ENCODE measurements at places on chromosomes 3 and 15.

DNA sequence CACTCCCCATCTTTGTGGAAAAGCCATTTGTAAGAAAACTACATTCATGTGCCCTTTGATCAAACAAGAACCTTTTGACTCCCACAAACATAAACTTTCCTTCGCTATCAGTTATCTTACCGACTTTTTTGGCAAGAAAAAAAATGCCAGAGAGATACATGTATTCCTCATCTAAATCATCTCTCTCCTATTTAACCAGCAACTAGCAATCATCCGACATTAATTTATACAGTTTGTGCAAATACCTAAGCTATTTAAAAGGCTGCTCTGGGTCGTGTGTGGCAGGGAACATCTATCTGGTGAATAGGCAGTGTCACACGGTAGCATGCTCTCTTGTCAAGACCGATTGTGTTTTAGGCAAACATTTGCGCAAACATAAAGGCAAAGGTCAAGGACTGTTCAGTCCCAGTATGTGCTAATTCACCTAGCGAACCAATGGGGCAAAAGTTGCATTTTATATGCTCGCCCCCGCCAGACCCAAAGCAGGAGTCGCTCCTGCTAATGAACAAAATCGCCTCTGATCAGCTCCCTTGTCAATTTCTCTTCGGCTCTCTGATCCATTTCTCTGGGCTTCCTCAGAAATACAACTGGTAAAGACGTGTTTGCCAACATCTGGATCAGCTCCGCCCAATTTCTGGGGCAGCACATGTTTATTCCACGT lies 37.7 kb downstream of the ZIC4 start:
- no peak for DNase-seq

DNA sequence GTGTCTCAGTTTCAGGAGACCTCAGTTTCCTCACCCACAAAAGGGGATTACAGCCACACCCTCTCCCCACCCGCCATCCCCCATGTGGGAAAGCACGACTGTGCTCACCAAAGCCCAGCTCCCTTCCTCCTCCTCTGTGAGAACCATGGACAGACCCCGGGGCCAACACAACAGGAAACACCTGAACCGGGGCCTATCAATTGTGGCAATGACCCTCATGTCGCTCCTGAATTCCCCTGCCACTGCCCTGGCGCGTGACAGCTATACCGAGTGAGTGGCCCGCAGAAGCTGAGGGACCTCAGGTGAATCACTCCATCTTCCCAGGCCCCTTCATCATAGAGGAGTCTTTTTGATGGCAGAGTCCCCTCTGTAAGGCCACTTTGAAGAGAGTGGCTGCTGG lies 28.6 kb downstream of the PLEKHO2 start:
- no peak for DNase-seq

DNA sequence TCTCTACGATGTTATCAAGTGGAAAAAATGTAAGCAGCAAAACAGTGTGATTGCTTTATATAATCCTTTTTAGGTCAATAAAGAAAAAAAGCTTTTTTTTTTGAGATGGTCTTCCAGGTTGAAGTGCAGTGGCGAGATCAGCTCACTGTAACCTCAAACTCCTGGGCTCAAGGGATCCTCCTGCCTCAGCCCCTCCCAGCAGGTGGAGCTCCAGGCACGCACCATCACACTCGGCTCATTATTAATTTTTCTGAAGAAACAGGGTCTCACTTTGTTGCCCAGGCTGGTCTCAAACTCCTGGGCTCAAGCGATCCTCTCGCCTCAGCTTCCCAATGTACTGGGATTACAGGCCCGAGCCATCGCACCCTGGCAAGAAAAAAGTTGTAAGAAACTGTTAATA lies 17.3 kb downstream of the RNF168 start:
- no peak for DNase-seq

DNA sequence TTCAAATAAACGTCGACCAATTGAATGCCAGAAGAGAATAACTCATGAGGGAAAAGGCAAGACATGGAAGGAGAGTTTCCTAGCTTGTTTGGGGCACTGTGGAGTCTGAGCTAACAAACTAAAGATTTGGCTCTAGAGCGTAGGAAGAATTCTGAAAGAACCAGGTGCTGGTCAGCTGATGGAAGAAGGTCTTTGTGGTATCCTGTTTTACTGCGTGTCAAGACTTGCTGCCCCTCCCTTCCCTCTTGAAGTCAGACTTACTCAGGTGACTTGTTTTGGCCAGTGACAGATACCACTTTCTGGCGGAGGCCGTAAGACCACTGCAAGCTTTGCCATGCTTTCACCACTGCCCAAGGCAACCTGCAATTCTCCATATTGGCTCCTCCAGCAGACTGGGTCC lies 673 bp upstream of the HCLS1 start:
- no peak for DNase-seq

- DNase-seq, result no peak
Measured at GRCh38 chr3:9721700-9722060, 9.9 kb upstream of the BRPF1 start.

GRCh38 chr3:126102530-126102951 lies 18.6 kb upstream of the SLC41A3 start:
- peak; percentile 37 for DNase-seq

GRCh38 chr3:10551821-10552630 lies 46.6 kb upstream of the ATP2B2 start:
- DNase-seq, result peak; percentile 27

DNA sequence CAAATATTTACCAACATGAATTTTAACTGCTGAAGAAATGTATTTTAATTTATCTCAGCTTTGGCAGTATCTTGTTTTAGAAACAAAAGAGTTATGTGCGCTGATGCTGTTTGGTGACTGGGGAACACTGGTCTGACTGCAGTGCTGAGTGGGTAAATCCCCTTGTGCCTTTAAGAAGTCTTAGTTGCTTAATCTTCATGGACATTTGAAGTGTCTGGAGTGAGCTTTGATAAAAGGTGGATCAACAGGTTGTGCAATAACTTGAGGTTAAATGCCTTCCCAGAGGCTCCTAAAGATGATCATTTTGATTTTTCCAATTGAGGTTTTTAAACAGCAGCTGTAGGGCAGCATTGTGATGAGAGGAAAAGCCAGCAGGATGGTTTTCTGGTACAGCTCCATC lies 68.7 kb downstream of the TP63 start:
- no peak for DNase-seq

DNA sequence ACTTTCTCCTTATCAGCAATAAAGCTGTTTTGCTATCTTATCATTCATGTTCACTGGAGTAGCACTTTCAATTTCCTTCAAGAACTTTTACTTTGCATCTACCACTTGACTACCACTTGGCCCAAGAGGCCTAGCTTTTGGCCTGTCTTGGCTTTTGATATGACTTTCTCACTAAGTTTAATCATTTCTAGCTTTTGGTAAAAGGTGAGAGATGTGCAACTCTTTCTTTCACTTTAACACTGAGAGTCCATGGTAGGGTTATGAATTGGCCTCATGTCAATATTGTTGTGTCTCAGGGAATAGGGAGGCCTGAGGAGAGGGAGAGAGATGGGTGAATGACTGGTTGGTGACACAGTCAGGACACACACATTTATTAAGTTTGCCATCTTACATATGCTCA lies 31.0 kb upstream of the FAM3D start:
- DNase-seq, result no peak
